ENCODE measurements at places on chromosomes 6 and 20.

- DNase-seq, result no peak
These were observed 1.7 kb downstream of the RAB44 start for GRCh38 chr6:36699348-36699747.

GRCh38 chr20:63286781-63287696, 5.9 kb upstream of the COL20A1 start:
- no peak for DNase-seq

DNA sequence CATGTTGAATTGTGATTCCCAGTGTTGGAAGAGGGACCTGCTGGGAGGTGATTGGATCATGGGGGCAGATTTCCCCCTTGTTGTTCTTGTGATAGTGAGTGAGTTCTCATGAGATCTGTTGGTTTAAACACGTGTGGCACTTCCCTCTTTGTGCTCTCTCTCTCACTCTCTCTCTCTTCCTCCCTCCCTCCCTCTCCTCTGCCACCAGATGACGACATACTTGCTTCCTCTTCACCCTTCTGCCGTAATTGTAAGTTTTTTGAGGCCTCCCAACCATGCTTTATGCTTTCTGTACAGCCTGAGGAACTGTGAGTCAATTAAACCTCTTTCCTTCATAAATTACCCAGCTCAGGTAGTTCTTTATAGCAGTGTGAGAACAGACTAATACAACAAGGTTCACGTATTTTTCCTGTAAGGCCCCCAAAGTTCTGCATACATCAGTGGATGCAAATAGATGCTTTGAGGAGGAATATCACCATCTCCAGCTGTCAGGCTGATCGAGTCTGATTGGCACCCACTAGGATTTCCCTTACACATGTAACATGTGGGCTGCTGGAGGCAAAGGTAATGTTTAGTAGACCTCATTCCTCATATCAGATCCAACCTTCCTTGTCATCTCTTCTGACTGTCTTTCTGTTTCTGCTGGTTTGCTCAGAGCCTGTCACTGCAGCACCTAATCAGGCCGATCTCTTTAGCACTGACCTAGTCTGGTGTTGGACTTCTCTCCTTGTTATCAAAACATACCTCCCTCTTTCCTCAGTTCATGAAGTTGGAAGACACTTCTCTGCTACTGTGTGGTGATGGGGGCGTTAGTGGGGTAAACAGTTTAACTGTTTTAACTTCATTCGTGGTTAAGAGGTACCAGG, 54.3 kb upstream of the BACH2 start:
- no peak for DNase-seq

- DNase-seq, result no peak
These were observed 439 bp upstream of the F13A1 start for GRCh38 chr6:6320901-6321300.
